ENCODE measurements at places on chromosomes 2 and 18. TPM values are rescaled to one million over a fixed set of nuclear protein-coding genes. Genes with fewer than 3 reads are reported as not detected.

- DNase-seq, result no peak
Measured at GRCh38 chr2:150449856-150450255, 37.6 kb downstream of the RND3 start.

The CD207 gene
- total RNA-seq, result 0.21 TPM

- DNase-seq, result no peak
Measured at GRCh38 chr2:157479081-157480027, 35.5 kb upstream of the CYTIP start.

DNA sequence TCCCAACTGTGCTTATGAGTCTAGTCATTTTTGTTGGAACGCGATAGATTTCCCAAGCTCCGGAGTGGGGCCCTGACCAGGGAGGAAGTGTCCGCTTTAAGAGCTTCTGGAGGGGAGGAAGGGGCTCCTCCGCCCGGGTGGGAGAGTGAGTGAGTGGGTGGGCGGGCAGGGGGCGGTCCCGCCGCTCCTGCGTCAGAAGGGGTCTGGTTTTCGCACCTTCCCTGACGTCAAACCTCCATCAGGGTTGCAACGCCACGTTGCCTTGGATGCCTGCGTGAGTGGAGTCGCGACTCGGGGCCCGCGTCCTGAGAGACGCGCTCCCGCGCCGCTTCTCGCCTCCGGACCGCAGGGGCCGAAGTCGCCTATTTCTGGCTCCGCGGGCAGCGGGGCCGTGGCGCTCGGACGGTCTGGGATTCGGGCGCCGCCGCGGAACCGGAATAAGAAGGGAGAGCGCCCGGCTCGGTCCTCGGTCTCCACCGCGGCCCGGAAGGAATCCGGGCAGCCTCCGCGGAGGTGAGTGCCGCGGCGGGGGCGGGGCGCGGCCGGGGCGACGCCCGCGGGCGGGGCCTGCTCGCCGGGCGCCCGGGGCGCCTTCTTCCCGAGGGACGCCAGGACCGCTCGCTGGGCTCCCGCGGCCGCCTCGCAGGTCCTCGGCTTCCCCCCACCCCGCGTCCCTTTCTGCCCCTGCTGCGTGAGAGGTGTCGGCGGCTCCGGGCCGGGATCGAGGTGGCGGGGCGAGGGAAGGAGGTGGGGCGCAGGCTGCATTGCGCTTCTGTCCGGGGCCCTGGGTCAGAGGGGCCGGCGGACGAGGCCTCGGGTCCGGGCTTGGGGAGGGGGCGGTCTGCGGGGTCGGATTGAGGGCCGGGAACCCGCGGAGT lies at the start of gene ZDBF2:
ZDBF2 (plus strand) TSS at position 230 of the 878 bp plus-strand sequence. CDS start 7,187 bp downstream, outside the sequence.
- no peak for DNase-seq

DNA sequence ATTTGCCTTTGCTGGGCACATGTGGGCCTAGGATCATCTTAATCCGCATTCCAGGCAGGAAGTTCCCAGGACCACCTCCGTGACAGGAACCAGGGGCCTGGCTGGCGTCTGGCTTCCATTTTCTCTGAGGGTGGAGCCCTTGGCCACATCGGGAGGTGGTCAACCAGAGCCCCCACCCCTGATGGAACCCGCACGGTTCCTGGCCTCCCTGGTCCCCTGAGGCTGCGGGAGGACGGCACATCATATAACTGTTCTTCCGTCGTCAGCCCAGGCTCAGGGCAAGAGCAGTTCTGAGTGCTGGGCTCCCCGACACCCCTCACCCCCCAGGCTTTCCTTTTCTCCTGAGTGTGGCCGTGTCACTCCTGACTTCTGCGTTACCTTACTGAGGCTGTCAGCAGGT lies 13.5 kb downstream of the ESPNL start:
- no peak for DNase-seq

The VAMP8 gene
- total RNA-seq, result 4.3 TPM

The CXXC1 gene
- 81.0 TPM for total RNA-seq

DNA sequence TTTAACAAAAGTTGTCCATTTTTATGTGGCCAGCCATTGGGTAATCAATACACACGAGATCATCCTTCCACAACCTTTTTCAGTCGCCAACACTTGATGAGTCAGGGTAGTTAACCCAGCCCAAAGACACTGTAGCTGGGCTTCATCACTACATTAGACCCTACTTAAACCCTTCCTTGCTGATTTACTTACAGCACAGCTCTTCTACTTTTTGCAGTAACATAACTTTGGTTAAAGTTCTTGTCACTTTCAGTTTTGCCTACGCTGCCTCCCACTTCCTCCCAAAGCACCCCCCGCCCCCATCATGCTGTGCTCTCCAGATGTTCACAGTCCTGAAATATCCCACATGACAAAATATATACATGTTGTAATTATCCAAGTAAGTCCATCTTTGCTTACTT lies 103.6 kb downstream of the CDK15 start:
- DNase-seq, result no peak
